Hindlimb muscle (tissue), 1 donor: ENCODE measurements at places on chromosomes 3 and 15.
A peak's percentile ranks its signal among the peaks of the same experiment; 100 is the strongest.

- DNase-seq: peak; percentile 48
Measured at GRCh38 chr3:2851835-2852234, 258.3 kb downstream of the IL5RA start.

DNA sequence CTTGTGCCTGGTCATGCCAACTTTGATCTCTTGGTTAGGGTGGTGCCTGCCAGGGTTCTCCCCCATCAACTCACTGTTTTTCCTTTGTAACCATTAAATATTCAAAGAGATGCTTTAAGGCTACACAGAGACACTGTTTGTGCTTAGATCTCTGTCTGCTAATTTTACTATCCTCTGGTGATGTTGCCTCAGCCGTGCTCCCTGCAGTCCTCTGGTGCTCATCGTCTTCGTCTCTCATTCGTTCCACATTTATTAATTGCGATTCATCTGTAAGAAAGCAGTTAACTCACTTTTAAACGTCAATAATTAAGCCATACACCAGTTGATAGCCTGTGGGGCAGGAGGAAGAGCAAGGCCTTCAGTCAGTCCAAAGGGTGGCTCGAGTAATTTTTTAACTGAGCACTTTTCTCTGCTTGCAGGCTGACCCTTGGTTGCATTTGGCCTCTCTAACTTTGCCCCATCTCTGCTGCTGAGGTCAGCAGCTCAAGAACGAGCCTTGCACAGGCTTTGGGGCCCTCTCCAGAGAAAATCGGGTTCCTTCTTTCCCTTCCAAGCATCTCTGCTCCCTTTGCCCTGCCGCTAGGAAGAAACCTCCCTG, 62.9 kb downstream of the KLF15 start:
- no peak for DNase-seq

DNA sequence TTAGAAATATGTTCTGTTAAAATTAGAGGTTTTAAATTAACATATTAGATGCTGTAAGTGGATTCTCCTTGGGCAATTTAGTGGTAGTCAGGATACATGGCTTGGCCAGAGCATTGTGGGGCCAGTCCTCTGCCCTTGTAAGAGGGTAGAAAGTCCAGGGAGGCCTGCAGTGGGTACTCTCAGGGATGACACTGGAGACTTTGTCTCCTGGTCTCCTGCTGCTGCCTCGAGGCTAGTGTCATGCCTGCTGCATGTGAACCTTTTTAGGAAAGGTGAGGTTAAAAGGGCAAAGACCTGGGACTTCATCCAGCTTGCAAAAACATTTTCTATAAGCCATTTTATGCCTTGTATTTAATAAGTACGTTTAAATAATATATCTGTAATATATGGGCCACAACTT, 96.8 kb upstream of the PROK2 start:
- DNase-seq: no peak

GRCh38 chr3:136023264-136023978, 57.9 kb downstream of the PPP2R3A start:
- DNase-seq: no peak

GRCh38 chr3:89923921-89924610, 816.6 kb downstream of the EPHA3 start:
- no peak for DNase-seq

- peak; percentile 1 for DNase-seq
Measured at GRCh38 chr15:55695432-55695831, 47.5 kb downstream of the PRTG start.

GRCh38 chr15:29860872-29861271, 38.6 kb upstream of the TJP1 start:
- DNase-seq: no peak
